Fibroblast of skin of right quadriceps (primary cell): ENCODE measurements at places on chromosomes 7 and 10.

DNA sequence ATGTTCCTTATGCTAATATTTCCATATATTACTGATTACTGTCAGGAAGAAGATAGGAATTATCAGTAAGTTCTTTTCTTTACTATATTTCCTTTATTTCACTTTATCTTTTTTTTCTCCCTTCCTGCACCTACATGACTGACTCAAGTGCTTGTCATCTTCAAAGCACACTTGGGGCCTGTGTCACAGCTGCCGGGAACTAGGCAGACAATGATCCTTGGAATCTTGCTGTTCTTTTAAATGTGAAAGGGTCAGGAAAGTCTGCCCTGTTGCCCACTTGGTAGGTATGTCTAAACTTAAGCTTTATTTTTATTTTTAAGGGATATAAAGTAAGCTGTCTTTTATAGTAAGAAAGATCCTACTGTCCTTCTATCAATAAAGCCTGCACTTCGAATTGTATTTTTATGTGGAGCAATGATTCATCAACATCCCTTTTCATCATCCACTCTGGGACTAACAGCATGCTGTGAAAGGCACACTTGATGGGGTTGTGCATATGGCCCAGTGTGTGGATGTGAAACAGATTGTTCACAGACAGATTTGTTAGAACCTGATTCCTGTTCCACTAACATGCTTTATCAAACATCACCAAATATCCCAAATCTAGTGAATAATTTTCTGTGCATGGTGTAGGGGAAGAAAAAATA, 556.9 kb downstream of the DNAJB9 start:
- DNase-seq: peak; percentile 23

GRCh38 chr10:11639849-11640764, 28.7 kb upstream of the USP6NL start:
- no peak for DNase-seq

DNA sequence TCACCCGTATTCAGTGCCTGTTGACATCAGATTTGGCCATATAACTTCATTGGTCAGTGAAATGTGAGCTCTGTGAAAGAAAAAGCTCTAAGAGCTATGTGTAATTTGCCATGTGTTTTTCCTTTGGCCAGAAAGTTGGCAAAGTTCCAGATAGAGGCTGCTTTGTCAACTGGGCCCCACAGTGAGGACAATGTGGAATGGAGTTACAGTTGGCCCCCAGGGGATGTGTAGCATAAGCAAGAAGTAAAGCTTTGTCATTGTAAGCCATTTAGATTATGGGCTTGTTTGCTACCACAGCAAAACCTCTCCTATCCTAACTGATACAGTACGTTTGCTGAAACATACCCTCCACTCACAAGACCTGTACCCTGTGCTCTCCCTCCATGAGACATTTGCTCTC, 119.1 kb upstream of the HABP2 start:
- no peak for DNase-seq

DNA sequence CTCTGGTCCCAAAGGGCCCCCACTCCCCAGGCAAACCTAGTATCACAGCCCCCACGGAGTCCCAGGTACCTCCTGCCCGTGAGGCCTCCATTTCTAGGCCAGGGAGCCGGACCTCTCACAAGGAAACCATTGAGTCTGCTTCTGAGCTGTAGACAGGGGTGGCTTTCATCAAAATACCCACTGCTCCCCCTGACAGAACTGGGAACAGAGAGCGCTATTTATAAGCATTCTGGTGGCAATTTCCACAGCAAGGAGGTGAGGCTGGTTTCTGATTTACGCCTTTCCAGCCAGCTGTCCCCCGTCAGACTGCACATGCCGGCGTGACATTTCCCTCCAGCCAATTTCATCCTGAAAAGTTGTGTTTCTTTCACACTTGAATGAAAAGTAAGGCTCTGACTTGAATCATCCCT, 407.5 kb upstream of the PRKCQ start:
- no peak for DNase-seq

DNA sequence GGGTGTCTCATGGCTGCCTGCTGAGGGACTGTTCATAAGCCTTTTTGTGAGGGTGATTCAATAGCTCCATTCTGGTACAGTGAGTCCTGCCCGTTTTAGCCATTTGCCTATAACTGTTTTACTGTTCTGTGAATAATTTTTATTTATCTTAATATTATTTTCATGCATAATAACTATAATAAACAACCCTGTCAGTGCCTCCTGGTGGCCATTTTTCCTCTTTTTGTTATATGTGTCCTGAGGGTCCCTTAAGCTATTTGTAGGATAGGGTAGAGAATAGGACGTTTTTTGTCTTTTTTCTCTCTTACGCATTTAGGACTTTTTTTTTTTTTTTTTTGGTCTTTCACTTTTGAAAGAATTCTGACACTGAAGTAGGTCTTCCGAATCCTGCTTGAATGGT, 2.9 kb downstream of the C1QL3 start:
- no peak for DNase-seq

- DNase-seq: no peak
Measured at GRCh38 chr10:132182591-132182990, 4.2 kb upstream of the DPYSL4 start.

DNA sequence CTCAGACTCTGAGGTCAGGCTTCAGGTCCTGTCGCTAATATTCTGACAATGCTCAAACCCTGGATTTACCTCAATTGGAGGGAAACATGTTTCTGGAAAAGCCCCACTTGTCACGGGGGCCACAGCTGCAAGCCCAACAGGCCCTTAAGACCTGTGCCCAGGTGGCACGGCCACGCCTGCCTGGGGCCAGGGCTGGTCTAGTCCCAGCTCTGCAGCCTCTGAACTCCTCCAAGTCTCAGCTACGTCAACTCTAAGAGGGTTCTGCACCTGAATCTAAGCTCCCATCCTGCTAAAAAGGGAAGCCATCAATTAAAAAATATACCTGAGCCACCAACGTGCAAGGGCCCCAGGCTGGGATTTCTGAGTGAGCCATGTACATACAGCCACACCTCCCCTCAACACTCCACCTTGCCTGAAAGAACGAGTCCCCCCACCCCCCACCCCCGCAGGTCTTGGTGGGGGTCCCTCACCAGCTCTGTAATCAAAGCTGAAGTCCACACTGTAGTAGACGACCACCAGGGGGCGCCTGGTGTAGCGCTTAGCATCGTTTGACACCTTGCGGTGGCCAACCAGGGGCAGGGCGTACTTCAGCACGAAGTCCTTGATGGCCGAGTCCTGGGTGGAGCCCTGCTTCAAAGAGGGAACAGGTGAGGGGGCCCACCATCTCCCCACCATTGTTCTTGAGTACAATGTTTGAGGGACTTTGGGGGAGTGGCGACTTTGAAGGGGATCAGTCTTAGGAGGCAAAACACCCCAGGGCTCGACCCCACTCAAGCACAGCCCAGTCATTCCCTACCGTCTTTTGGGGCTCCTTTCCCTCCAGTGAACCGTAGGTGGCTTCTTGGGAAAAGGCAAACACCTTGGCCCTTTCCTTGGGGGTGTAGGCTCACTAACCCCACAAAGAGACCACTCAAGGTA, 22.6 kb downstream of the PDIA4 start:
- DNase-seq: peak; percentile 64

- DNase-seq: peak; percentile 19
Measured at GRCh38 chr7:1054861-1055450, 10.6 kb downstream of the GPR146 start.

GRCh38 chr7:142053988-142054387, 57.5 kb upstream of the MGAM2 start:
- peak; percentile 27 for DNase-seq

DNA sequence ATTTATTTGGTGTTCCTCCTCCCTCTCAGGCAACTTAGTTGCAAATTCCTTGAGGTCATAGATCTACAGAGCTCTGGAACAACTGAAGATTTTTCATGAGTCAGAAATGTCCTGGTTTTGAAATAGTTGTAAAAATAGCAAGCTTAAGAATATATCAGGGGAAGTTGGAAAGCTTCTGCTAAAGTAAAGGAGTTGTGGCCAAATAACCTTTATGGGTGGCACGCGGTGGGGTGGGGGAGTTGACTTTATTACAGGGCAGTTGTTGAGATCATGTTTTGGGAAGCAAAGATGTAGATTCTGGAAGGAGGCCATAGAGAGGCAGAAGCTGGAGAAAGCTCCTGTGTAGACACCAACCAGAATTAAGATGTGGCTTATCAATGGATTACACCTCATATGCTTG, 326.0 kb upstream of the MTPN start:
- DNase-seq: peak; percentile 11
